CD4-positive, alpha-beta T cell treated with Interleukin-17A for 1 hour (primary cell): ENCODE measurements at places on chromosomes 7 and 10.

GRCh38 chr10:31908157-31908556 is 20.5 kb downstream of the ARHGAP12 start:
- no peak for DNase-seq

DNA sequence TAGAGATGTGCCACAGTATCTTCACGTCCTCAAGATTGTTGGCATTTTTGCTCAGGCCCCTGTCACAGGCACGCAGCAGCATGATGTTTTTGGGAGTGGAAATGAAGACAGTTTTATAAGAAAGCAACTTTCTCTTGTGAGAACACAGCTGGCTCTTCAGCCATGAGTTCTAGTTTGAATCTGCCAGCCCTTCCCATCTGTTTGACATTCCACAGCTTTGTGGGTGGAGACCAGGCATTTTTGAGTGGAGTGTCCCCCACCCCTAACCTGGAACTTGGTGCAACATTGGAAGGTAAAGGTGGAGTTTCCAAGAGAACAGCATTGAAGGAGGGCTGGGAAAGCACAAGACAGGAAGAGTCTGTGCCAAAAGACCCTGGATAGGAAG is 253.1 kb upstream of the IGFBP3 start:
- DNase-seq = no peak

DNA sequence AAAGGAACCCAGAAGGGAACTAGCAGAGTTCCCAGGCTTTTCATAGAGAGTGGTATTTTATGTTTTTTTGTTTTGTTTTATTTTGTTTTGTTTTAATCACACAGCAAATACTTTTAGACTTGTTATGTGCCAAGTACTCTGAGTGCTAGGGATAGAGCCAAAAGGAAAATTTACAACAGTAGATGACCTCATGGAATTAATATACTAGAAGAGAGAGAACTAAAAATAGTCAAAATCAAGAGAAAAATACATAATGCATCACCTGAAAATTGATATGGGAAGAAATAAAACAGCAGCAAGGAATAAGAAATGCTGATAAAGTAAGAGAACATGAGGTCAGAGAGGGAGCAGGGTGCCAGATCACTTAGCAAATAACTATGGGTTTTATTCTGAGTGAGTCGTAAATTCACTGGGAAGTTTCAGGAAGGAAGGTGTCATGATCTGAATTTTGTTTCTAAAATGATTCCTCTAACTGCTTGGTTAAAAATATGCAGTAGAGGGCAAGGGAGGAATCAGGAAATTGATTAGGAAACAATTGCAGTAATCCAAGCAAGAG is 351.0 kb downstream of the ANKRD7 start:
- no peak for DNase-seq

GRCh38 chr7:85341973-85342372 is 155.1 kb upstream of the SEMA3D start:
- DNase-seq = no peak

GRCh38 chr10:98269435-98269912 is 1.5 kb upstream of the LOXL4 start:
- DNase-seq = no peak

- DNase-seq = no peak
Measured at GRCh38 chr7:157379493-157379892, 42.7 kb downstream of the DNAJB6 start.

DNA sequence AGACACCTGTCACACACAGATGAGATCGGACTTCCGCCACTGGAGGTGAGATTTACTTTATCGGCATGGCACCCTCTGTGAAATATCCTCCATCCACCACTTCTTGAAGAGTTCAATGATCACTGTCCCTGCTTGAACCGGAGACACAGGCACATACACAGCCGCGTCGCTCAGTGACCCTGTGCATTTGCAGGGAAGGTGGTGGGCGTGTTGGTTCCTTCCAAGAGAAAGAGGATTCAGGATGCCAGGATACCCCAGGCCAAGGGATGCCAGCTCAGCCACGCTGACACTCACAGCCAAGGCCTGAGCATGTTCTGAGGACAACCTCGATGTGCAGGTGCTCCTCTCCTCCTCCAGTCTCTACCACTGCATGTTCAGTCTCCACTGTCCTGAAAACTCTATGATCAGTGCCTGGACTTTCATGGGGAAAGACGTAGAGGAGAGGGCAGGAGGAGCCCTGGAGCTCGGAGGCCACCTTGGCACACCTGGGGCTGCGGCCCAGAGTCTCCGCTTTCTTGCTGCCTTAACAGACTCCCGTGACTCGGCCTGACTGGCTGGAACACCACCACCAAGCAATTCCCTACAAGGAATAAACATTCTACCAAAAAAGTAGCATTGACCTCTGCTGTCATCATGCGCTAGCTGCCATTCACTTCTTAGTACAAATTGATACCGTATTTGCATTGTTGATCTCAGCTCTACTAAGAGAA is 115.2 kb downstream of the TCERG1L start:
- no peak for DNase-seq

DNA sequence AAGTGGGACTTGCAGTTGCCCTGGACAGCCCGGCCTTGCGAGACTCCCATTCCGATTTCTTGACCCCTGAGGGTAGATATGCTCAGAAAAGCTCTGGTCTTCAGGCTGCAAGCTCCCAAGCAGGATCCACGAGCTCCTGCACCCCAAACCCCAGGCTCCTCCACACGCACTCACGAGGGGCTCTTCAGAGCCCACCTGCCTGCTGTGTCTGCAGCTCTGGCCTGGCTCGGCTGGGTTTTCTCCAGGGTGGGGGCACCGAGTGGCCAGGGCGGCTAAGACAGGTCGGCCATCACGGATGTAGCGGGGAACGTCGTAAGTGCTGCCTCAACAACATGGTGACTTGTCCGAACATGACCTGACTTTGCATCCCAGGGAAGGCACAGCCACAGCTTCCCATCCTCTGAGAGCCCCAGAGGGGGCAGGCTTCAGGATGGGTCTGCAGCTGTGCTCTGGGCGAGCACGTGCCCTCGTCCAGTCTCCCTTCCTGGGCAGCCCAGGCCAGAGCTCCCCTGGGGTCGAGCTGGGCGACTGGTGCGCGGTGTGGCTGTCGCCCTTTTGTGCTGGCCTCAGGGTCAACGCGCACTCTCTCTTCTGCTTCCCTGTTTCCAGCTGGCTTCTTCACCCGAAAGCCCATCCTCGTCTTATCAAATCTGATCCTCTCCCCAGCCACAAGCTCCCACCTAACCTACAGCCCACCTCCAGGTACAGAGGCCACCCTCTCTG is 415.3 kb downstream of the DNAJB6 start:
- no peak for DNase-seq

DNA sequence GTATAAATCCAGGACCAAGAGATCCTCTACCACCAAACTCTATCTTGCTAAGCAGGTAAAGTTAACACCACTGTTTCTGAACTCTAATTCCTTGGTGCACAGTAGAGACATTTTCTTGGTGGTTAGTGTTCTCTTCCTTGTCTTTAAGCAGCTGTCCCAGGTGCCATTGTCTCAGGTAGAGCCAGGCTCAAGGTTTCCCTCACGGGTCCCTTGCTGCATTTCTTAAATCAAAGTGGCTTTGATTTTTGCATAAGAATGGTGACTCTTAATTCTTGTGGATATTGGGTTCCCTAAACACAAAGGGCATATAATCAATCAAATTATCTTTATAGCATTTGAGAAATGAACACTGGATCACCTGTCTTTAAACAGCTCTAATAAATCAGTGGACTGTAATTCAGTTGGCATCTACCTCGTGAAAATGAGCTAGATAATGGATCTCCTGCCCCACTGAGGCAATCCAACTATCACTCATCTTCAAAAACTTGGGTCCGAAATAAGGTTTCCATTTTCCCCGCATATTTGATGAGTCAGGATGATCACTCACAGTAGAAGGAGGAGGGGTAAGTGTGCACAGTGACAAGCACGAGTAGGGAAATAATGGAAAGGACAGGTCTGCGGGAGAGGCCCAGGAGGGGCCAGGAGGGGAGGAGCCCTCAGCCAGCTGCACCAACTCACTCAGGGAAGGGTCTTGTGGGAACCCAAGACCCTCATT is 2.4 kb downstream of the ABCC2 start:
- DNase-seq = no peak

DNA sequence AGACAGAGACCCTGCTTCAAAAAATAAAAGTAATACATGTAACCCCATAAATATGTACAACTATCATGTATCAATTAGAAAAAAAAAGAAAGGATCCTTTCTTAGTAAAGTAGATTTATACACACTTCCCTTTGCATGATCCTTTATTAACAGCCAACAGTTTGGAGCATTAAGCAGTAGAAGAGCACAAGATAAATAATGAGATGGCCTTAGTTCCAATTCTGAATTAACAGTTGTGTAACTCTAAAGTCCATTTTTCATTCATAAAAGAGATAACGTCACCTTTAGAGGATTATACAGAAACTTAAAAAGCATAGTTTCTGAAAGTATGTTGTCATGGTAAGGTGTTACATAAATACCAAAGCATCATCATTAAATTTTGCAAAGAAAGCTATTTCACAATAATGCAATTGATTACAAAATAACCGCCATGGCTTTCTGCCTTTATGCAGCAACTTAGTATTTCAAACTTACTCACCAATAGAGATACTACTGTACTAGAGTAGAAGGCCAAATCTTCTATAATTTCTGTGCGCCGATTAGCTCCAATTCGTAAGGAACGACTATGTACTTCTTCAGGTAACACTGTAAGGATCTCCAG is 40.3 kb downstream of the TNPO3 start:
- DNase-seq = no peak

DNA sequence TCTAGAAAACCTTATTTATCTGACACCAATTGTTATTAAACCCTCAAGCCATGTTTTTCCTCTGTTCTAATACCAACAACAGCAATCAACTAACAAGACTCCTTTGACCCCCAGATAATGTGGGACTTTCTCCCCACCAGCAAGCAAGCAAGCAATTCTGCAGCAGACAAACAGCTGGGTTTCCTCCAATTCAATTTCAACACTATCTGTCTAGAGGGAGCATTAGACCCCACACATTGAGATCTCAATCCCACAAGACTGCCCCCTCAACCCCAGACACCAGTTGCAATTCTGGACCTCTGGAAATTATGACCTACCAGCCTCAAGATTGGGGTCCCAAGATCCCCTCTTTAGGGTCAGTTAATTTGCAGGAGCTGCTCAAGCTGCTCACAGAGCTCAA is 89.4 kb upstream of the TMEM26 start:
- no peak for DNase-seq

GRCh38 chr10:124068929-124069328 is 24.5 kb downstream of the CHST15 start:
- DNase-seq = no peak

DNA sequence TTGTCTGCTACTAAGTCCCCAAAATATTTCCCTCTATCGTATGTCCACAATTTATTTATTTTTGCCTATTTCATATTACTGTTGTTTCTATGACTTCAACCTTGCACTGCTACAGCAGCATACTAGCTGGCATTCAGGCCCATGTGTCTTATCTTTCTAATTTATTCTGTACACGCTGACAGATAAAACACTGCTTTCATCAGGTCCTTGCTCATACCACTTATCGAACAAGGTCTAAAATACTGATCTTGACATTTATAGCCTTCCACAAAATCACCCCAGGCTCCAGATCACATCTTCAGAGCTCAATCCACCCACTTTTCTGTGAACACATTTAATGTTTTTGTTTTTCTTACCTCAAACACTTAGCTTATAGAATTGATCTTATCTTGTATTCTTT is 374.6 kb downstream of the THSD7A start:
- no peak for DNase-seq

DNA sequence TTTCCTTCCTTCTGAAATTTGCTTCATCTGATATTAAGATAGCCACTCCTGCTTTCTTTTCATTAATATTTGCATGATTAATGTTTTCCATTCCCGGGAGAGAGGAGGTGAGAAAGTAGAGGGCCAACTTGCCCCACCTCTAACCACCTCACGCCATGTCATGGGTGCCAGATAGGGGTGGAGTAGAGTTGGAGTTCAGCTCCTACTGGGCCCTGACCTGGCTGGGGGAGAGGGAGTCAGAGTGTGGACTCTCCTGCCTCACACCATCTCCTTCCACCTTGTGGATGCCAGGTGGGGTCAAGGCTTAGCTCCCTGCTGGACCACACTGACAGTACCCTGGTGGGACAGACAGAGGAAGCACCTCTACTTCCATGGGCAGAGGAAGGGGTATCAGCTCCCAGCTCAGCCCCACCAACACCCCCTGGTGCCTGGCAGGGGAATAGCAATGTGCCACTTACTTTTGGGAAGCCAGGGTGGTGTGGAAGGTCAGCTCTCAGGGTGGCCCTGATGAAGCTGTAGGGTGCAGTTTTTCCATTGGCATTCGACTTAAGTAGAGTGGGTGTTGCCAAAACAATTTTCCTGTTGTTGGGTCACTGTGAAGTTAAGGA is 28.0 kb downstream of the CHST12 start:
- peak; percentile 51 for DNase-seq
